Testis (tissue), 5 donors: ENCODE measurements at places on chromosomes 13 and 19.

GRCh38 chr13:38880397-38880796 is 110.2 kb downstream of the STOML3 start:
- no peak for DNase-seq

DNA sequence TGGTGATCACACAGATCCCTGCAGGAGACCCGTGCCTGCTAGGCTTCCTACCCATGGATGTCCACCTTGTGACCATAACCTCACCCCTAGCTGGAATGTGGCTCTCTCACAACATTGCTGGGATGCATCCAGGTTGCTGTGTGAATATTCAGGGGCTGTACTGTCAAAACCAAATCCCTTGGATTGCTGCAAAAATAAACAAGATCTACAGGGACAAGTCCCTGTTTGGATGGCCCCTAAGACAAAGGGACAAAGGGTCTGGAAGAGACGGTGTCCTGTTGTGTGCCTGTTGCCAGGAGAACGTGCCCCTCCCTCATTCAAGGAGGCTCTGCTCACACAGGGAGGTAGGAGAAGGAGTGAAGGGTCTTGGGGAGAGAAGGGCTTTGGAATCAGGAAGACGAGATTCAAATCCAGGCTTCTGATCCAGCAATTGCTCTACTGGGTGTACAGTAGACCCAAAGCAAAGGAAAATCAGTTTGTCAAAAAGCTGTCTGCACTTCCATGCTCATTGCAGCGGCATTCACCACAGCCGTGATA is 89.2 kb upstream of the WASF3 start:
- DNase-seq, result no peak

- DNase-seq, result no peak
Observed at GRCh38 chr13:30157616-30157993, 149.7 kb downstream of the KATNAL1 start.

- peak; percentile 65 for DNase-seq
Observed at GRCh38 chr19:31962561-31962996, 382.8 kb upstream of the ZNF507 start.

DNA sequence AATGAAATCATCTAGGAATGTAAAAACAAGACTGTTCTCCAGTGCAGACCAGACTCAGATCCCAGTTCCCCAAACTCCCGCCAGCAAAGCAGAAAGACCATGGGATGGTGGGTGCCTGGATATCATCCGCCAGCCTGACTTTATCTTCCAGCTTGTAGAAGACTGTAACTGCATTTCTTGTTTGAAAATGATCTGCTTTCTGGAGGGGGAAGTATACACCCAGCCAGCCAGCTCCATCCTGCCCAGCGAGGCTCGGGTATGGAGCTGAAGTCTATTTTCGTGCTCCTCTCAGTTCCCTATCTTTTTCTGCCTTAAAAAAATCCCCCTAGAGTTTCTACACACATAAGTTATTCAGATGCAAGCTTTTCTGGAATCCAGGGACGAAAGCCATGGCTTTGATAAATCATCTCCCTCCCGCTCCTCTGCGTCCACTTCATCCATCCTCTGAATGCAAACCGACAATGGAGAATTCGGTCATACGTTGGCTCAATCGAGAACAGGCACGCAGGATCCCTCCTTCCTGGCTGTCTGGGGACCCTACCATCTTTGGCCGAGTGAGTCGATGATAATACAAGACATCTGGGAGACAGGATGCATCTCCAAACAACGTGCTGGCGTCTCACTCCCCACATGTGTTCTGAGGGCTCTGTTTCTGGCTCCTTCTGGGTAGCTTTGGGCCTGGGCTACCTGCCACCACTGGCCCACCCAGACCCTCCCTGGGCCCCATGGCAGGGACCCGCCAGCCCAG is 31.2 kb downstream of the CEBPG start:
- no peak for DNase-seq

- DNase-seq, result peak; percentile 98
Observed at GRCh38 chr19:51570962-51571575, at the start of gene ZNF175. Gene ZNF175, plus strand, starts transcription at chr19:51571283. Its CDS starts 2,047 bp downstream, at chr19:51573330.

DNA sequence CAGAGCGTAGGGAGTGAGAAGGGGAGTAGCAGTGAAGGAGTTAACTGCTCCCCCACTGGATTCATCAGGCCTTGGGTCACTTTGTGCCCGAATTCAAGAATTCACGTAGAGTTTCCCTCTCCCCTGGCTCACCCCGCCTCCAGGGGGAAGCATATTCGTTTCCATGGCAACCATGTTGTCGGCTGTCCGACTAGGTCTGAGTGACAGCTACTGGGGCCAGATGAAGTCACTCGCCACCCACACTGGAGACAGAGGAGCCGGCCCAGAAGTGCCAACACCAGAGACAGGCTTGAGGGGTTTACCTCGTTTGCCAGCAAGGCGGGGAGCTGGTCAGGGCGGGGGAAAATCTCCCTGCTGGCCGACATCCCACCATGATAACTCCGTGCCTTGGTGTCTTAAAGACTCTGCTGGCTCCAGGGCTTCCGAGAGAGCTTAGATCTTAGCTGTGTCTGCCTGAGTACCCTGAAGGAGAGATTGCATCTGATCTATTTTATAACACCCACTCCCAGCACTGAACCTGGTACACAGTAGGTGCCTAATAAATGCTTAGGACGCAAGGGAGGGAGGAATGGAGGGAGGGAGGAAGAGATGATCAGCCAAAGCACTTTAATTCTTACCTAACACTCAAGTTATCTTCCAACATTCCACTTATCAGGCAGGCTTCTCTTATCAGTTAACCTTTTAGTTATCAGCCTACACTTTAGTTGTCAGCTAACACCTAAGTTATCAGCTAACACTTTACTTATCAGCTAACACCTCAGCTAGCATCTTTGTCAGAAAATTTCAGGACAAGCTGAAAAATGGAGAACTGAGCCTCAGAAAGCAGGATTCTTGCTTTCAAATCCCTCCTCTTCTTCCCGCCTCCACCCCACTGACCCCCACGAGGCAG is 57.2 kb upstream of the ZNRF4 start:
- no peak for DNase-seq

DNA sequence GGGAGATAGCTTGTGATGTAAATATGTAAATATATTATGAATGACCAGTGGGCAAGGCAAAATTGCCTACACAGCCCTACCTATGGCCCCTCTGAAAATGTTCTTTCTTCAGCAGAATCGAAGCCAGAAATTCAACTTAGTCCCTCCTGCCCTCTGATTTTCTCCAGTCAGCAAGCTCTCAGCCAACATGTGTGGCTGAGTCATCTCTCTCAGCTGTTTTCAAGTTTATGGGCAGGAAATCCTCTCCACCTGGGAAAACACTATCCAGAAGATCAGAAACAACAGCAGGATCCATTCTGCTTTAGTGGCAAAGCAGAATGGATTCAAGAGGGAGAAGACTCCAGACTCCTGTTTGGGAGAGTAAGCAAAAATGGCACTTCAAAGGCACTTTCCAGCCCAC is 8.9 kb upstream of the ZNF527 start:
- DNase-seq, result no peak

DNA sequence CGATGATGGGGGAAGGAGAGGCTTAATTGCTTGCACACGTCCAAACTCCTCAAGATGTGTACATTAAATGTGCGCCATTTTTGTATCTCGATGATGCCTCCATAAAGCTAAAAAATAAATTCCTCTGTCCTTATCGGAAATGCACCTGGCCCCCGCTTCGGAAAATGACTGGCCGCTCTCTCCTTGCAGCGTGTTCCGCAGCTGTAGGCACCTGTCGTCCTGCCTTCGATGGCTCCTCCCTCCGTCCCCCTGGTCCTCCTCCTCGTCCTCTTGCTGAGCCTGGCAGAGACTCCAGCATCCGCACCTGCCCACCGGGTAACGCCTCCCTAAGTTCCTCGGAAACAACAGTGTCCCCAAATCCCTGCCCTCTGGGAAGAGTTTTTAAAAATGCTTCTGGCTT is 1.1 kb downstream of the GALP start:
- DNase-seq, result no peak

GRCh38 chr19:3178973-3179738 is 587 bp downstream of the S1PR4 start:
- no peak for DNase-seq

DNA sequence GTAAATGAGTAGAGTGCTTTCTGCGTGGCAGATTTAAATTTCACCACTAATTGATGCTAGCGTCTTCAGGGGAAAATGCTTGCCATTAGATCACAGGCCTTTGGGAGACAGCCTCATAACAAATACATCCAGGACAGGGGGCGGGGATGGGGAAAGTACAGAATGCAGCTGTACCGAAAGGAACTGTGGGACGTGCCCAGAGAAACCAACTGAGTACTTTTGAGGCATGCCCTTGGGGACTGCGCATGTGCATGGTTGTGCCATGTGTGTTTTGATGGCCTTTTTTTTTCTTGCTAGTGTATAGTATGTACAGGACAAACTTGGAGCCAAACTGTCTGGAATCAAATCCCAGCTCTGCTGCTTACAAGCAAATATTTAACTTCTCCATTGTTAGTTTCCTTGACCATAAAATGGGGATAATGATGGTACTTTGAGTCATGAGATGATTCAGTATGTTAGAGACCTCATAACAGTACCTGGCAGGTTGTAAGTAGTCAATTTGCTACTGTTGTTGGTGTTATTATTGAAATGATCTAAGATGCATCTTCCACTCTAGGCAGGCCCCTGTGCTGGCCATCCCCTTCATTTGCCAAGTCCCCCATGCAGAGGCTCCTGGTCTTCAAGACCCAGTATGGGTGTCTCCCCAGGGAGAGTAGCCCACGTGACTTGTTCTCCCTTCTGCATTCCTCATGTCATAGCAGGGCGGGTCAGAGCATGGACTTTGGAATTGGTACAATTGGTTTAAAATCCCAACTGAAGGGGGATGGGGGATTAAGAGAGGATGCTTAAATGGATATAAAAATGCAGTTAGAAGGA is 68.3 kb upstream of the NPAS1 start:
- DNase-seq, result no peak

- peak; percentile 8 for DNase-seq
Observed at GRCh38 chr13:113551081-113552000, 33.2 kb upstream of the TFDP1 start.

DNA sequence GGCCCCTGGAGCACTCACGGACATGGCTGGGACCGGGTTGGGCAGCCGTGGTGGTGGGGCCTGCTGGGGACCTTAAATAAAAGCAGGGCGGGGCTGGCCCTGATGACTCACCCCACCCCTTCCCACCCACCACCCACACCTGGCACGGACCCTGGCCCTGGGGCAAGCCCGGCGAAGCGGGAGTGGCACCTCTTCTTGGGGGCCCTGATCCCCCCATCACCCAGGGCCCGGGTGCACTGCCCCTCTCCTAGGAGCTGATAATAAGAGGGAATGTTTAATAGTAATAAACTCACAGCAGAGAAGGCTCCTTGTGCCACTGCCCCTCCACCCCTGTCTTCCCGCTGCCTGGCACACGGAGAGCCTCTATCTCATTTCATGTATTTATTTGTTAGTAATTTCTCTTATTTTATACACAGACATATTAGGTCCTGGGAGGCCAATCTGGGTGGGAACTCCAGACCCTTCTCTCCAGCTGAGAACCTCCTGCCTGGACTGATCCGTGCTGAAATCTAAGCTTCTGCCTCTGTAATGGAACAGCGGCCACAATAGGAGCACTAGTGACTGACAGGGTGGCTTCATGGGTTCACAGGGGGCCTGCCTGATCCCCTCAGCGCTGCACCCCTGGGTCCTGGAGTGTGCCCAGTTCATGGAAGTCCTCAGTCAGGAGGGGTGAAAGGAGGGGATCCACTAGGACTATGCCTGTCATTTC is at the start of gene LGALS7:
Gene LGALS7 (minus strand): TSS at position 49 of the 709 bp plus-strand sequence. CDS start 25 bp downstream, at position 24.
- DNase-seq, result no peak

DNA sequence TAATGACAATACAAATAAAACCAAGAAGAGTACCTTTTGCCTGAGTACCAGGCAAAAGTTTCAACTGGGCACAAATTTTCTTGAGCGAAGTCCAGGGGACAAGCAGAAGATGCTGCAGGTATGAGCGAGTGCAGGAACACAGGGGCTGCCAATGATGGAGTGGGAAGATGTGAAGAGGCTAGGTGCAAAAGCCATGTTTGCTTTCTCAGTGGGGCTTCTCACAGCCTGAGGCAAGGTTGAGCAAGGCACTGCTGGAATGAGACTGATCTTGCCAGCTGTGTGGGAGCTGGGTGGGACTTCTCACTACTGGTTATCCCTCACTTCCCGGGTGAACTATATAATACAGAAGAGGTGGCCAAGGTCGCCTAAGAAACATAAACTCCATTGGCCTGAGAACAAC is 1200.7 kb downstream of the SLITRK1 start:
- no peak for DNase-seq

GRCh38 chr13:40697711-40698110 is 31.3 kb upstream of the FOXO1 start:
- DNase-seq, result no peak

DNA sequence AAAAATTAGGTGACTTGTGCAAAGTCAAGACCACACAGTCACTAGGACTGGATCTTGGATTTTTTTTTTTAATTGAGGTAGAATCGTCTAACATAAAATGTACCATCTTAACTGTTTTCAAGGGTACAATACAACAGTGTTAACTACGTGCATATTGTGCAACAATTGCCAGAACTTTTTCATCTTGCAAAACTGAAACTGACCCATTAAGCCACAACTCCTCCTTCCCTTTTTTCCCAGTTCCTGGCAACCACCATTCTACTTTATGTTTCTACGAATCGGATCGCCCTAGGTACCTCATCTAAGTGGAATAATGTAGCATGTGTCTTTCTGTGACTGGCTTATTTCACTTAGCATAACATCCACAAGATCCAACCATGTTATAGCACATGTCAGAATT is 37.5 kb upstream of the POMP start:
- DNase-seq, result no peak

DNA sequence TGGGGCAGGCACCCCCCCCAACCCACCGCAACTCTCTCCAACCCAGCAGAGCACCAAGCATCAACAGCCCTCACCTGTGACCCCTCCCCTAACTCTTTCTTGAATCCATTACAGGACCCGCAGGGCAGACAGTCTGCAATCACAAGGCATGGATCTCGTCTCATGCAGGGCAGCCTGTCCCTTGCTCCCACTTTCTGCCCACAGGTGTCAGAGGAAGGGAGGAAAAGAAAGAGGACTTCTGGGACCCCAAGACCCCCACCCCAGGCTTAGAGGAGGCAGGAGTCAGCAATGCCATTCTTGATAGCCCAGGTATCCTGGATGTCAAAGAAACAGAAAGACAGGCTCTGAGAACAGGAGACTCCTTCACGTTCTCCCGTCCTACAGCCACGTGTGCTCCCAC is 47.4 kb upstream of the TUBGCP3 start:
- DNase-seq, result no peak

- DNase-seq, result no peak
Observed at GRCh38 chr19:10685210-10685609, 16.0 kb upstream of the QTRT1 start.
